ENCODE measurements at places on chromosomes 12 and 14. TPM values are rescaled to one million over a fixed set of nuclear protein-coding genes. Genes with fewer than 3 reads are reported as not detected.

The KRT80 gene
- not detected for polyA plus RNA-seq

The ASIC1 gene
- 0.07 TPM for polyA plus RNA-seq

The LBHD2 gene
- polyA plus RNA-seq: not detected

The MGP gene
- polyA plus RNA-seq: not detected

DNA sequence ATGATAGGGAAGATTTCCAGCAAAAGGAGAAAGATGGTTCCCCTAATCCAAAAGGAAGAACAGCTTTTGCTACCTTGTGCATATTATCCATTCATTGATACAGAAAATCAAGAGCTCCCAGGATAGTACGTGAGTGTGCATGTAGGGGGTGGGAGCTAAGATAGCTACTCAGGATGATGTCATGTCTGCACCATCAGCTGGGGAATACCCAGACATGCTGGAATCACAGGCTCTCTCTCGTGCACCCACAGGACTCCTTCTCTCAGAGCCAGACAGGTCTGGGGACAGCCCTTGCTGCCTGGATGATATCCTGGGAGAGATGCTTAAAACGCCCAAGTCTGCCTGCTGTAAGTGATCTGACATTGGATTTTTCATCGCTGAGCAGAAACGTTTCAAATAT, 38.9 kb downstream of the FOXN3 start:
- DNase-seq: no peak

- no peak for DNase-seq
Observed at GRCh38 chr12:24728366-24728765, 220.5 kb downstream of the BCAT1 start.

GRCh38 chr14:35689000-35689460, 120.1 kb downstream of the RALGAPA1 start:
- no peak for DNase-seq

- DNase-seq: no peak
Observed at GRCh38 chr12:48423171-48423570, 49.2 kb upstream of the ANP32D start.

All from CD8-positive, alpha-beta memory T cell (primary cell).